ENCODE measurements at places on chromosomes 3 and 15. TPM values are rescaled to one million over a fixed set of nuclear protein-coding genes. Genes with fewer than 3 reads are reported as not detected.

- no peak for DNase-seq
- H3K4me1 ChIP-seq: no peaks in the 10 kb centered on the region
- H3K36me3 ChIP-seq: no peaks in the 10 kb centered on the region
- no peak overlapping the region for H3K27ac ChIP-seq
- no peaks in the 10 kb centered on the region for H3K27me3 ChIP-seq
Measured at GRCh38 chr3:148848410-148848809, 16.7 kb upstream of the CPA3 start.

DNA sequence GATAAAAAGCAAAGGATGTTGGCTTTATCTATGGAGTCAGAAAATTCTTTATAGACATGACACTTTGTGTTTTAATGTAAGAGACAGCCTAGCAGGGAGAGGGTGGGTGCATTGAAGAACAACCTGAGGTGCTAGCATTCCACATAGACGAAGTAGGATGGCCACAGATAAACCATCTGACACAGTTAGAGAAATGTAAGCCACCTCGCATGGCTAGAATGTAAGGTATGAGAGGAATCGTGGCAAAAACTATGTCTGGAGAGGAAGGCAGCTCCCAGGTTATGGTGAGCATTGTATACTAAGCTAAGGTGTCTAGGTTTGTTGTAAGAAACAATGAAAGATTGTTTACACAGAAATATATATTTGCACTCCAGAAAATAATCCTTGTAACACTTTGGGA is 194.0 kb upstream of the SLITRK3 start:
- no peak overlapping the region for H3K27ac ChIP-seq
- H3K36me3 ChIP-seq: no peaks in the 10 kb centered on the region
- DNase-seq: no peak
- H3K4me3 ChIP-seq: no peak overlapping the region

DNA sequence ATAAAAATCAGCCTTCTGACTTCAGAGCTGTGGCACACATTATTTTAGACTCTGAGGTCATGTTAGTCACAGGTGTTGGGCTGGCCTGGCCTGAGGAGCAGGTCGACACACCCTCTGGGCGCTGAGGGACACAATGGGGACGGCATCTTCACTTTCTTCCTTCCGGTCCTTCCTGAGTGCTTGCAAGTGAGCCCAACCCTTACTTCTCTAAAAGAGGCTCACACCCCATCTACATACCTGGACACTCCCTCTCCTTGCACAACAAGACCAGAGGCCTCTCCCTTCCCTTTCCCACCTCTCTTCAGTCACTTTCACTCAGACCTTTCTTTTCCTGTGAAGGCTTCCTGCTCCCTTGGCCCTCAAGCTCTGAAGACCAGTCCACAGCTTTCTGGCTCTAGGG is 85.4 kb downstream of the XXYLT1 start:
- no peak overlapping the region for H3K4me3 ChIP-seq
- H3K27ac ChIP-seq: no peak overlapping the region
- H3K27me3 ChIP-seq: no peaks in the 10 kb centered on the region
- no peak for DNase-seq
- peaks cover under 1% of the 10 kb centered on the region for H3K36me3 ChIP-seq

DNA sequence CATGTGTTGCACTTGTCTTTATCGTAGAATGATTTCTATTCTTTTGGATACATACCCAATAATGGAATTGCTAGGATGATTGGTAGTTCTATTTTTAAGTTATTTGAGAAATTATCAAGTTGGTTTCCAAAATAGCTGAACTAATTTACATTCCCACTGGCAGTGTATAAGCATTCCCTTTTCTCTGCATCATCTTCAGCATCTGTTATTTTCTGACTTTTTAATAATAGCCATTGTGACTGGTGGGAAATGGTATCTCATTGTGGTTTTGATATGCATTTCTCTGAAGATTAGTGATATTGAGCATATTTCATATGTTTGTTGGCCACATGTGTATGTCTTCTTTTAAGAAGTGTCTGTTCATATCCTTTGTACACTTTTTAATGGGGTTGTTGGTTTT is 81.7 kb upstream of the NUDT16 start:
- DNase-seq: no peak
- H3K36me3 ChIP-seq: no peaks in the 10 kb centered on the region
- no peaks in the 10 kb centered on the region for H3K27me3 ChIP-seq
- H3K4me1 ChIP-seq: no peaks in the 10 kb centered on the region
- no peak overlapping the region for H3K27ac ChIP-seq

- no peak for DNase-seq
- H3K4me3 ChIP-seq: no peak overlapping the region
Measured at GRCh38 chr15:62242999-62243398, 77.9 kb upstream of the C2CD4B start.

The LRRIQ4 gene
- total RNA-seq: 0.28 TPM

The HHLA2 gene
- 0.40 TPM for total RNA-seq

The PODXL2 gene
- total RNA-seq: 102 TPM

The CYP1A2 gene
- total RNA-seq: not detected

The DNAJB8 gene
- not detected for total RNA-seq
